Frontal cortex (tissue), 4 donors: ENCODE measurements at places on chromosomes 3 and 15. TPM values are rescaled to one million over a fixed set of nuclear protein-coding genes. Genes with fewer than 3 reads are reported as not detected.

Gene U2SURP
- total RNA-seq: 107 TPM

Gene A4GNT
- not detected for total RNA-seq

Gene CCR3
- total RNA-seq: not detected

Gene DPPA4
- total RNA-seq: 1.6 TPM

Gene NEK4
- 53.4 TPM for total RNA-seq

Gene CNTN6
- total RNA-seq: 11.8 TPM

Gene INTS14
- 17.5 TPM for total RNA-seq

Gene OR5K2
- not detected for total RNA-seq

Gene ARPIN
- total RNA-seq: 13.5 TPM

Gene SI
- total RNA-seq: not detected

Gene INSYN1
- 26.1 TPM for total RNA-seq

Gene ADIPOQ
- total RNA-seq: not detected

Gene ZNF860
- 2.0 TPM for total RNA-seq

Gene EIF3J
- 63.6 TPM for total RNA-seq

Gene ST8SIA2
- total RNA-seq: 56.3 TPM

Gene COL8A1
- 1.6 TPM for total RNA-seq
